Activated T-helper 1 cell treated with anti-CD3 and anti-CD28 coated beads, Interleukin-12 subunit alpha, Interleukin-12 subunit beta, Interleukin-2, Interleukin-4 antibody, amounts not matched to agents 30 ng/mL and 10 ng/mL and 1 ng/mL, durations not matched to agents 14 hours and 24 hours and 36 hours (primary cell): ENCODE measurements at places on chromosomes 5 and 9.

DNA sequence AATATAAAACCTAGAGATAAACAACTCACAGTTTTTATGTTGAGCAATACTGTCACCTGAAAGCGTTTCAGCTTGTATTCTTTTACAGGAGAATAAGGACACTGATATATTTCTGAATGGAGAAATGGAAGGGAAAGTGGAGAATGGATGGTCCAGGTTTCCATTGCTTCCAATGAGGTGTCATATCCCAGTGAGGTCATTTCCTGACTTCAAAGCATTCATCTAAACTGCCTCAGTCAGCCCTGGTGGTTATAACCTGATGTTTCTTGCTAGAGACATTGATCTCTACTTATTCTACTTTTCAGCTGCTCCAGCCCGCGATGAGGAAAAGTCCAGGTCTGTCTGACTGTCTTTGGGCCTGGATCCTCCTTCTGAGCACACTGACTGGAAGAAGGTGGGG lies 2.6 kb downstream of the GABRA1 start:
- no peak for DNase-seq

DNA sequence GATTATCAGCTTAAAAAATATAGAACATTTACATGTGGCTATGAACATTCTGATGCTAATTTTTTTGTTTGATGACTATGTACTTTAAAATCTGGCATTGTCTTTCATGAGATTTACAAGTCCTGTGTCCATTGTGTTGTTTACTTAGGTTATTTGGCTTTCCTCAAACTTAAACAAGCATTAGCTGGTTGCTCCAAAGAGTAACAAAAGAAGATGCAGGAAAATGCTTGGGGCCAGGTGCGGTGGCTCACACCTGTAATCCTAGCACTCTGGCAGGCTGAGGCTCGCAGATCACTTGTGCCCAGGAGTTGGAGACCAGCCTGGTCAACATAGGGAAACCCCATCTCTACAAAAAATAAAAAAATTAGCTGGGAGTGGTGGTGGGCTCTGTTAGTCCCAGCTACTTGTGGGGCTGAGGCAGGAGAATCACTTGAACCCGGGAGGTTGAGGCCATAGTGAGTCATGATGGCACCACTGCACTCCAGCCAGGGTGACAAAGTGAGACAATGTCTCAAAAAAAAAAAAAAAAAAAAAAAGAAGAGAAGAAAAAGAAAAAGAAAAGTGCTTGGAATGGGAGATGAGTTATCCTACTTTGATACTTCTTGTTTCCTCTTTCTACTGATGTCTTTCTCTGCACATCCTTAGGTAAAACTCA lies 39.7 kb downstream of the PAM start:
- no peak for DNase-seq

DNA sequence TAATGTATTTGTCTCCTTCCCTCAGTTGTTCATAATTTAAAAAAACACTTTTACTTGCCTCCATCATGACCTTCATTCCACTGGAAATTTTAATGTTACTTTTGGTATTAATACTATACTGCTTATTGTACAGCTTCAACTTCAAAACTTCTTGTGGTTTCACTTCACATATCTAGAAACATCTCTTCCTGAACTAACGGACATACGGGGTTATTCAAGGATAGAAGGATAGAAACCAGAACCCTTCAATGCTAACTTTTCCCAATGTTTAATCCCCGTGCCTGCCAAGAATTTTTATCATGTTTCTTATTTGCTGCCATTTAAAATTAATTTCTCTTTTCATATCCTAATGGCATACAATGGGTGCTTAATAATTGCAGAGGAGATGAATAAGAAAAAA lies 36.3 kb upstream of the SETD9 start:
- DNase-seq = no peak

GRCh38 chr9:113588242-113588810 lies 124.8 kb downstream of the RGS3 start:
- DNase-seq = no peak

DNA sequence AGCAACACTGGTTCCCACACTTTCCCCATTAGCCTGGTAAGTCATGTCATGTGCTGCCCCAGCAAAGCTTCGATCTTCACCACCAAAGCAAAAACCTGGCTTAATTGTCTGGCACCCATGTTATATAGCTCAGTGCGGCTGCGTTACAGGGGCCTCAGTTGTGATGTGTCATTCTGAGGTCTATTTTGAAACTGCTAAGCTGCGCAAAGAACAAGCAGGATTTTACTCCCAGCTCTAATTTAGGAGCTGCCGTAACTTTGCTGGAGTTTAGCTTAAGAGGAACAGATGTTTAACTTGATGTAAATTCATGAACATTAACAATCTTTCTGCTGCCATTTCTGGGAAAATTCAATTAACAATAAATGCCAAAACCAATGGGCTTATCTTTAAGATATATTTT lies 274.1 kb downstream of the HSPA4 start:
- no peak for DNase-seq

GRCh38 chr9:6113312-6113711 lies 97.9 kb upstream of the RANBP6 start:
- DNase-seq = no peak

GRCh38 chr5:134536876-134537275 lies 11.4 kb downstream of the JADE2 start:
- no peak for DNase-seq

GRCh38 chr5:77957-78804 lies 13.8 kb upstream of the PLEKHG4B start:
- no peak for DNase-seq

DNA sequence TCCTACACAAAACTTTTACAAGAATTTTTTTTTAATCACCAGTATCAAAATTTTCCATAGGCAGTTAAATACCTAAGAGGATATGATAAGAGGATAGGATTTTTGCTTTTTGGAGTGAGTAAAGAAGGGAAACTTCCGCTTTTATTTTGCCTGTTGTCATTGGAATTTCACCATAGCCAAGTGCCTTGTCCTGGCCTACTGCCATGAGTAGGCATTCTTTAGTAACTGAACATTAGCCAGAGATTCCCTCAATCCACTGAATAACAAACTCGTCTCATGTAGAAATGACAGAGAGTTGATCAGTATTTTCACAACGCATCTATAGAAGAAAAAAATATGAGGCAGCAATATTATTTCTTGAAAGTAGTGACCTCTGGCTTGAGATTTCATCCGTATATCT lies 289.6 kb upstream of the ADAMTSL1 start:
- no peak for DNase-seq

- DNase-seq = no peak
Observed at GRCh38 chr5:168359820-168360460, 68.5 kb downstream of the WWC1 start.
